ENCODE measurements at places on chromosomes 7 and 10. TPM values are rescaled to one million over a fixed set of nuclear protein-coding genes. Genes with fewer than 3 reads are reported as not detected.

GRCh38 chr7:38160003-38160571 lies 18.0 kb upstream of the STARD3NL start:
- peaks cover 15% of the 10 kb centered on the region for H3K27me3 ChIP-seq
- no peak overlapping the region for H3K4me3 ChIP-seq
- no peaks in the 10 kb centered on the region for H3K4me1 ChIP-seq
- peaks cover 2% of the 10 kb centered on the region for H3K36me3 ChIP-seq

- H3K4me1 ChIP-seq = no peaks in the 10 kb centered on the region
- no peaks in the 10 kb centered on the region for H3K36me3 ChIP-seq
- H3K27ac ChIP-seq = no peak overlapping the region
- no peaks in the 10 kb centered on the region for H3K27me3 ChIP-seq
- H3K4me3 ChIP-seq = no peak overlapping the region
- DNase-seq = no peak
These were observed 184.6 kb downstream of the FANK1 start for GRCh38 chr10:126080879-126081411.

- no peaks in the 10 kb centered on the region for H3K36me3 ChIP-seq
- H3K27ac ChIP-seq = no peak overlapping the region
- no peak overlapping the region for H3K4me3 ChIP-seq
- peaks cover 8% of the 10 kb centered on the region for H3K4me1 ChIP-seq
- no peak for DNase-seq
These were observed 3.9 kb downstream of the RASGEF1A start for GRCh38 chr10:43262902-43263466.

DNA sequence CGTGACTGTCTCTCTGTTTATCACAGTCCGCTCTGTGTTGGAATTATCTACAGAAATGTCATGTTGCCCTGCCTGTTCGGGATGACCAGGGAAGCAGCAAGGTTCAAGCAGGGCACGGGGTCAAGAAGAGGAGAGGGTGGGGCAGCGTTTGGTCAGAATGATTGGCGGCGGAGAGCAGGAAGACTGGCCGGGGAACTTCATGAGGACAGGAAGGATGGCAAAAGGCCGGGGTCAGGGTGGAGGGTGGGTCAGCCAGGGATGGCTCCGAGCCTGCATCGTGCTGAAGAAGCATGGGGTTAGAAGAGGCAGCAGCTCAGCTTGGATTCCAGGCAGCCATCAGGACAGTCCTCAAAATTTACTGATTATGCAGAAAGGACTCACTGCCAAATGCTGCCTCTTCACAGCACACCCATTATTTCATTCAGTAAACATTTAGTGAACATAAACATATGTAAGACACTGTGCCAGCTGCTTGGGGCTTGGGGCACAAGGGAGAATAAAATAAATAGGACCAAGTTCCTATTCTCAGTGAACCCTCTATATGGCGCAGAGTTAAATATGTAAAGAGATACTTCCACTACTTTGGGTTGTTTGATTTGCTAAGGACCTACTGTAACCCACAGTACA lies 42.8 kb downstream of the WNT2 start:
- no peaks in the 10 kb centered on the region for H3K4me1 ChIP-seq
- H3K27ac ChIP-seq = no peak overlapping the region
- DNase-seq = no peak
- no peak overlapping the region for H3K4me3 ChIP-seq
- no peaks in the 10 kb centered on the region for H3K36me3 ChIP-seq

DNA sequence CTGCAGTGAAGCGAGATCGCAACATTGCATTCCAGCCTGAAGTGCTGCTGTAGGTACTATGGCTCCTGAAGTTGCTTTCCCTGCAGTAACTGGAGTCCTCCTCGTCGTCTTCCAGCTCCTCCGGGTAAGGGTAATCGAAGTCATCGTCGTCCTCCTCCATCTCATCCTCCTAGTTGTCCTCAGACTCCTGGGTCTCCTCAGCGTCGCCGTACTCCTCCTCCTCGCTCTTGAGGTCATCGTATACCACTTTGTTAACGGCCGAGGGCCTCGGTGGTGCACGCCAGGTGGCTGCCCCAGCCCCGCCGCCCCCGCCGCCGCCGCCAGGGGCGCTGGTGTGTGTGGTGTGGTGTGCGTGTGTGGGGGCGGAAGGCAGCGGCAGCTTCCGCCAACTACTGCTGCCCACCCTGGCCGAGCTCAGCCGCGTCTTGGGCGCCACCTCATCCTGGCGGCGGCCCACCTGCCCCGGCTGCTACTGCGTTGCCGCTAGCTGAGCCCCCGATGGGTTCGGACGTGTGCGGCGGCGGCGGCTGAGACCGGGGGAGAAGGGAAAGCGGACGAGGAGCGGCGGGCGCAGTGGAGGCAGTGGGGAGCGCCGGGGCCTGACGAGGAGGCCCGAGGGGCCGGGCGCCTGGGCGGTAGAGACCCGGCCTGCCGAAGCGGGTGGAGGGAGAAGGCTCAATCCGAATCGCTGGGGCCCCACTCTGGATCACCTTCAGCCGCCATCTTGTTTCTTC lies 11.8 kb upstream of the ACBD5 start:
- H3K27me3 ChIP-seq = peaks cover 5% of the 10 kb centered on the region
- H3K4me1 ChIP-seq = peaks cover 16% of the 10 kb centered on the region
- H3K27ac ChIP-seq = peak overlapping the region; percentile 87
- peak overlapping the region; percentile 76 for H3K4me3 ChIP-seq
- peak; percentile 86 for DNase-seq

- H3K4me3 ChIP-seq = no peak overlapping the region
- no peak overlapping the region for H3K27ac ChIP-seq
- H3K4me1 ChIP-seq = peaks cover 15% of the 10 kb centered on the region
These were observed 7.3 kb downstream of the ZCCHC24 start for GRCh38 chr10:79438021-79438698.

UCN3 gene
- total RNA-seq = not detected
